ENCODE measurements at places on chromosomes 7 and 10. TPM values are rescaled to one million over a fixed set of nuclear protein-coding genes. Genes with fewer than 3 reads are reported as not detected.
A peak's percentile ranks its signal among the peaks of the same experiment; 100 is the strongest.

- DNase-seq: no peak
- no peak overlapping the region for H3K27ac ChIP-seq
- H3K4me3 ChIP-seq: no peak overlapping the region
- H3K36me3 ChIP-seq: no peaks in the 10 kb centered on the region
Measured at GRCh38 chr10:58806970-58807628, 294.4 kb downstream of the BICC1 start.

DNA sequence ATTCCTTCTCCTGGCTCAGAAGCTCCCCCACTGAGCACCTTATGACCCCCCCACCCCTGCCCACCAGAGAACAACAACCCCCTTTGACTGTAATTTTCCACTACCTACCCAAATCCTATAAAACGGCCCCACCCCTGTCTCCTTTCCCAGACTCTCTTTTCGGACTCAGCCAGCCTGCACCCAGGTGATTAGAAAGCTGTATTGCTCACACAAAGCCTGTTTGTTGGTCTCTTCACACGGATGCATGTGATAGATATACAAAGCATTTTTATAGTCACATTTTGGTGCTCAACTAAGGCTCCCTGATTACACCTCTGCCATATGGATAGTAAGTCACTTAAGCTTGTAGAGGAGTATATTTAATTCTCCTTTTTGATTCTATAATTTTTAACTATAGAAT, 985.8 kb downstream of the REEP3 start:
- no peaks in the 10 kb centered on the region for H3K27me3 ChIP-seq
- no peak overlapping the region for H3K27ac ChIP-seq
- no peak for DNase-seq
- no peaks in the 10 kb centered on the region for H3K36me3 ChIP-seq
- H3K4me1 ChIP-seq: peaks cover 3% of the 10 kb centered on the region

Gene PDLIM1
- total RNA-seq: 122 TPM

Gene THSD7A
- total RNA-seq: 12.7 TPM

Gene LRRD1
- total RNA-seq: not detected

GRCh38 chr7:16883918-16884317, 2.1 kb upstream of the AGR3 start:
- no peak overlapping the region for H3K4me3 ChIP-seq
- H3K27me3 ChIP-seq: no peaks in the 10 kb centered on the region
- no peak for DNase-seq
- H3K27ac ChIP-seq: no peak overlapping the region
- no peaks in the 10 kb centered on the region for H3K4me1 ChIP-seq

- H3K4me1 ChIP-seq: no peaks in the 10 kb centered on the region
- H3K4me3 ChIP-seq: no peak overlapping the region
- DNase-seq: no peak
- no peak overlapping the region for H3K27ac ChIP-seq
Measured at GRCh38 chr10:22589851-22590514, 124.4 kb downstream of the PIP4K2A start.

GRCh38 chr7:140036224-140036962, 26.4 kb downstream of the PARP12 start:
- H3K27ac ChIP-seq: no peak overlapping the region
- H3K4me3 ChIP-seq: no peak overlapping the region
- H3K27me3 ChIP-seq: no peaks in the 10 kb centered on the region
- peaks cover 6% of the 10 kb centered on the region for H3K36me3 ChIP-seq
- H3K4me1 ChIP-seq: peaks cover 50% of the 10 kb centered on the region

DNA sequence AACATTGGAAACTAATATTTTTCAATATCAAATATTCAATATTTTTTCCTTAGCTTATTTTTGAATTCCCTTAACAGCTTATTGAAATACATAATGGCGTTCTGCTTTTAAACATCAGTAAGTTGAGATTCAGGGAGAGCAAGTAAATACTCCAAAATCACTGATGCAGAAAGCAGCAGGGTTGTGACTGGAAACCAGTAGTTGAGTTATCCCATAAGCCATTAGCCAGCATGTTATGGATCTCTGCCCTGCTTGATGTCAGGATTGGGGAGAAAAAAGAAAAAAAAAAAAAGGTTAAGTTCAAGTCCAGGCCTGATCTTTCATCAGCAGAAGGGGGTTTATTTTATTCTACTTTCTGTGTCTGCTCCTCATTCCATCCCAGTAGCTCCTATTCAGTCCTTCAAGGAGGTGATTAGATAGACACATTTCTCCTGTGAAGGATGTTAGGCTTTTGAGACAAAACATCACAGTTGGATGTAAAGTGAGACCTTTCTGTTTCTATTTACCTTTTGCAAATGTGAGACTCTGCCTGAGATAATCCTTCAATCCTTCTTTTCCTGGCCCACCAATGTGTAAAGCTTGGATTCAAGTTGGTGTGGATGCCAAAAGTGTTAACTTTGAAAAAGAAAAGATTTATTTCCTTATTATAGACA, 110.9 kb upstream of the HDAC9 start:
- no peak overlapping the region for H3K27ac ChIP-seq
- peaks cover 6% of the 10 kb centered on the region for H3K4me1 ChIP-seq
- H3K4me3 ChIP-seq: no peak overlapping the region
- H3K36me3 ChIP-seq: no peaks in the 10 kb centered on the region

- H3K27me3 ChIP-seq: no peaks in the 10 kb centered on the region
- H3K36me3 ChIP-seq: no peaks in the 10 kb centered on the region
- no peaks in the 10 kb centered on the region for H3K4me1 ChIP-seq
Measured at GRCh38 chr7:9217204-9217603, 783.8 kb downstream of the NXPH1 start.

GRCh38 chr10:6128591-6129251, 39.9 kb downstream of the RBM17 start:
- no peak overlapping the region for H3K4me3 ChIP-seq
- H3K36me3 ChIP-seq: no peaks in the 10 kb centered on the region
- peaks cover 3% of the 10 kb centered on the region for H3K4me1 ChIP-seq
- peak; percentile 29 for DNase-seq

GRCh38 chr7:39553436-39553835, 12.8 kb upstream of the YAE1 start:
- H3K27me3 ChIP-seq: peaks cover 19% of the 10 kb centered on the region
- H3K27ac ChIP-seq: no peak overlapping the region
- H3K4me3 ChIP-seq: no peak overlapping the region
- H3K36me3 ChIP-seq: no peaks in the 10 kb centered on the region
- DNase-seq: no peak

Gene SPDYE5
- total RNA-seq: 0.16 TPM

- H3K27me3 ChIP-seq: no peaks in the 10 kb centered on the region
- no peak overlapping the region for H3K4me3 ChIP-seq
- H3K4me1 ChIP-seq: no peaks in the 10 kb centered on the region
- DNase-seq: no peak
Measured at GRCh38 chr10:76779796-76780301, 857.8 kb downstream of the KCNMA1 start.

- no peak overlapping the region for H3K4me3 ChIP-seq
- no peak overlapping the region for H3K27ac ChIP-seq
- no peaks in the 10 kb centered on the region for H3K4me1 ChIP-seq
- DNase-seq: no peak
- H3K36me3 ChIP-seq: no peaks in the 10 kb centered on the region
Measured at GRCh38 chr10:94623572-94623971, 60.0 kb upstream of the CYP2C18 start.

Gene SYNPO2L
- not detected for total RNA-seq

Gene SPDYE6
- total RNA-seq: not detected

GRCh38 chr10:66910671-66911070, 15.2 kb upstream of the LRRTM3 start:
- DNase-seq: no peak
- no peak overlapping the region for H3K4me3 ChIP-seq
- no peaks in the 10 kb centered on the region for H3K36me3 ChIP-seq
- no peak overlapping the region for H3K27ac ChIP-seq
- H3K27me3 ChIP-seq: no peaks in the 10 kb centered on the region
- no peaks in the 10 kb centered on the region for H3K4me1 ChIP-seq

- peaks cover 23% of the 10 kb centered on the region for H3K36me3 ChIP-seq
- no peak overlapping the region for H3K4me3 ChIP-seq
- H3K27me3 ChIP-seq: no peaks in the 10 kb centered on the region
- peaks cover 9% of the 10 kb centered on the region for H3K4me1 ChIP-seq
Measured at GRCh38 chr10:119669975-119670640, 18.9 kb downstream of the BAG3 start.

DNA sequence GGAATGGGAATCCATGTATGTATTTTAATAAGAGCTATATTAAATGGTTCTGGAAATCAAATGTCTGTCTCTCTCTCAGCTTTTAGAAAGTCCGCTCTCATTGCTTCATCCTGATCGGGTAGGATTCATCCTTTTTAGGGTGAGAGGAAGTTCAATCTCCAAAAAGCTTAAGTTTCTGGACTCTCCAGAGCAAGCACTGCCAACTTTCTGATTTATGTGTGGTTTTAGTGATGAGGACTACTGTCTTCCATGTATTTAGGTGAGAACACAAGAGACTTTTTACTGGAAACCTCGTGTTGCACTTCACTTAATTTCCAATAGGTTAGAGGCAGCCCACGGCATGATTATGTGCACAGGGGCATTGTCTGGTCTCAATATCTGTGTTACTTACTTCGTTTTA, 267.9 kb downstream of the SUGCT start:
- no peaks in the 10 kb centered on the region for H3K36me3 ChIP-seq
- DNase-seq: no peak
- H3K27ac ChIP-seq: no peak overlapping the region
- no peak overlapping the region for H3K4me3 ChIP-seq
- H3K4me1 ChIP-seq: peaks cover 6% of the 10 kb centered on the region

- no peaks in the 10 kb centered on the region for H3K36me3 ChIP-seq
- H3K27ac ChIP-seq: no peak overlapping the region
- H3K27me3 ChIP-seq: no peaks in the 10 kb centered on the region
- H3K4me3 ChIP-seq: no peak overlapping the region
Measured at GRCh38 chr10:21954690-21955089, 48.8 kb downstream of the DNAJC1 start.

- H3K27ac ChIP-seq: no peak overlapping the region
- H3K4me3 ChIP-seq: no peak overlapping the region
- no peaks in the 10 kb centered on the region for H3K27me3 ChIP-seq
- no peaks in the 10 kb centered on the region for H3K36me3 ChIP-seq
Measured at GRCh38 chr10:94122211-94122610, 128.5 kb downstream of the PLCE1 start.

Gene CREM
- total RNA-seq: 35.5 TPM

Gene COL13A1
- 47.5 TPM for total RNA-seq

GRCh38 chr10:57963546-57963945, 304.1 kb downstream of the IPMK start:
- H3K4me3 ChIP-seq: no peak overlapping the region
- H3K27ac ChIP-seq: no peak overlapping the region
- no peaks in the 10 kb centered on the region for H3K27me3 ChIP-seq

DNA sequence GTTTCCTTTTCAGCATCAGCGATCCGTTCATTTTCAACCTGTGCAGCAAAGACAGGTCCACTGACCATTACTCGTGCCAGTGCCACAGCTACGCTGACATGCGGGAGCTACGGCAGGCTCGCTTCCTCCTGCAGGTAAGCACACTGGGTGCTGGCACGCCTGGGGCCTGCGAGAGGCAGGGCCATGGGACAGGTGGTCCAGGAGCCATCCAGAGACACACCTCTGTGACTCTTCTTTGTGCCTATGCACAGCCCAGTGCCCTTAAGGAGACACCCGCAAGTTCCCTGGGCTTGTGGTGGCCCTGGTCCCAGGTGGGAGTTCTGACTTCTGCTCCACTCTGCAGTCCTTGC, 42.2 kb downstream of the LRRC18 start:
- H3K27ac ChIP-seq: no peak overlapping the region
- H3K4me1 ChIP-seq: no peaks in the 10 kb centered on the region
- no peaks in the 10 kb centered on the region for H3K36me3 ChIP-seq
- DNase-seq: no peak

GRCh38 chr10:6312636-6313035, 109.9 kb downstream of the PFKFB3 start:
- no peak overlapping the region for H3K27ac ChIP-seq
- H3K4me1 ChIP-seq: no peaks in the 10 kb centered on the region
- no peaks in the 10 kb centered on the region for H3K36me3 ChIP-seq

DNA sequence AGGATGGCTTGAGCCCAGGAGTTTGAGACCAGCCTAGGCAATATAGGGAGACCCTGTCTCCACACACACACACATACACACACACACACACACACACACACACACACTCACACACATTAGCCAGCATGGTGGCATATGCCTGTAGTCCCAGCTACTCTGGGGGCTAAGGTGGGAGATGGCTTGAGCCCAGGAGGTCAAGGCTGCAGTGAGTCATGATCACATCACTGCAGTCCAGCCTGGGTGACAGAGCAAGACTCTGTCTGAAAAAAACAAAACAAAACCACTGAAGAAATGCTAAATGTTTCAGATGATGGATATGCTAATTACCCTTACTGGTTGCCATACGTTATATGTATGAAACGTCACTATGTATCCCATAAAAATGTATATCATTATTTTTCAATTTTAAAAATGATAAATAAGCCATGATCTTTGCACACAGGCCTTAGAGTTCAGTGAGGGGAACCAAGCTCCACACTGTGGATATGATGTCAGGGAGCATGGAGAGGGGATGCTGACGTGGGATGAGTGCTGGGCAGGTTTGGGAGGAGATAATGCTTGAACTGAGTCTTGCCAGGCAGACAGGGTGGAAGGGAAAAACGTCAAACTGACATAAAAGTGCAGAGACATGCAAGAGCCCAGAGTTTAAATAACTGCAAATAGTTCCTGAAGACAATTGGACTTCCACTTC, 45.9 kb upstream of the ARHGAP12 start:
- no peak overlapping the region for H3K4me3 ChIP-seq
- H3K27ac ChIP-seq: no peak overlapping the region
- no peaks in the 10 kb centered on the region for H3K27me3 ChIP-seq

Gene PLXDC2
- total RNA-seq: 0.53 TPM

Gene SPDYE9
- total RNA-seq: not detected

- H3K36me3 ChIP-seq: no peaks in the 10 kb centered on the region
- H3K27ac ChIP-seq: peak overlapping the region; percentile 45
- peaks cover 10% of the 10 kb centered on the region for H3K4me1 ChIP-seq
- peak; percentile 14 for DNase-seq
- H3K27me3 ChIP-seq: no peaks in the 10 kb centered on the region
Measured at GRCh38 chr7:158827411-158828132, 1.7 kb downstream of the ESYT2 start.

Gene CDK6
- 28.2 TPM for total RNA-seq

Gene PDCD11
- total RNA-seq: 52.7 TPM

- H3K4me3 ChIP-seq: no peak overlapping the region
- H3K27me3 ChIP-seq: no peaks in the 10 kb centered on the region
- H3K36me3 ChIP-seq: no peaks in the 10 kb centered on the region
- H3K4me1 ChIP-seq: no peaks in the 10 kb centered on the region
- DNase-seq: no peak
- H3K27ac ChIP-seq: no peak overlapping the region
Measured at GRCh38 chr10:126155528-126155927, 232.7 kb downstream of the ADAM12 start.

GRCh38 chr10:70751356-70751755, 33.8 kb downstream of the TBATA start:
- no peak for DNase-seq
- no peaks in the 10 kb centered on the region for H3K36me3 ChIP-seq
- H3K27me3 ChIP-seq: no peaks in the 10 kb centered on the region
- H3K27ac ChIP-seq: no peak overlapping the region
- no peaks in the 10 kb centered on the region for H3K4me1 ChIP-seq
- no peak overlapping the region for H3K4me3 ChIP-seq

Gene EN2
- total RNA-seq: not detected

Gene NPC1L1
- not detected for total RNA-seq

Gene GRM3
- not detected for total RNA-seq

DNA sequence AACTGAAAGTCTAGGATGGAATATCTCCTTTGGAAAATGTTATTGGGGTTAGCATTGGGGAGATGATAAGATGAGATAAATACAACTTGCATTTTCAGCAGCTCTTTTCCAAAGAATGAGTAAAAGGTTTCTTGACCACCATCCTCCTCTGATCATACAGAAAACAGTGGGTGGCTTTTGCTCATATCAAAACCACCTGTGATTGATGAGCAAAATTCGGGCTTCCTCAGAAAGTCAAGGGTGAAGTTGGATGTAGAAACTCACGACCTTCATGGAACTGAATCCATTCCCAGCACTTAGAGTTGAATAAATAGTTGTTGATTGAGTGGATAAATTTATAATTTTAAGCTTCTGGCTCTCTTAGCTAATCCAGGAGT, 158.4 kb downstream of the DNAJB6 start:
- no peaks in the 10 kb centered on the region for H3K36me3 ChIP-seq
- H3K4me1 ChIP-seq: no peaks in the 10 kb centered on the region
- H3K27ac ChIP-seq: no peak overlapping the region
